ENCODE measurements at places on chromosomes 7 and 10. TPM values are rescaled to one million over a fixed set of nuclear protein-coding genes. Genes with fewer than 3 reads are reported as not detected.

TRIM74 gene
- total RNA-seq: 1.6 TPM

CYP26A1 gene
- total RNA-seq: 0.12 TPM

PRRT4 gene
- total RNA-seq: 3.3 TPM

INSYN2A gene
- total RNA-seq: 5.3 TPM

HOXA5 gene
- total RNA-seq: 42.4 TPM

C7orf57 gene
- total RNA-seq: 0.29 TPM

ASAH2 gene
- 1.1 TPM for total RNA-seq

FXYD4 gene
- total RNA-seq: 1.6 TPM

CALML3 gene
- not detected for total RNA-seq

ENO4 gene
- total RNA-seq: 2.7 TPM

LRRN3 gene
- 3.7 TPM for total RNA-seq

FEZF1 gene
- not detected for total RNA-seq

DIP2C gene
- 34.3 TPM for total RNA-seq

SKIDA1 gene
- total RNA-seq: 7.5 TPM

TMEM213 gene
- 43.8 TPM for total RNA-seq

CTNNA3 gene
- total RNA-seq: 21.2 TPM

ZNF786 gene
- 9.1 TPM for total RNA-seq

RAMP3 gene
- total RNA-seq: 25.7 TPM

MSMB gene
- total RNA-seq: not detected

TLL2 gene
- total RNA-seq: 0.53 TPM

C10orf67 gene
- total RNA-seq: 1.8 TPM

TMEM176B gene
- total RNA-seq: 69.6 TPM

CDHR3 gene
- total RNA-seq: 10.7 TPM

PAX4 gene
- total RNA-seq: not detected

FHIP2A gene
- total RNA-seq: 32.8 TPM

MNX1 gene
- 0.18 TPM for total RNA-seq
